ENCODE measurements at places on chromosomes 3 and 15.

GRCh38 chr15:70503073-70503745 lies 260.1 kb downstream of the UACA start:
- DNase-seq, result peak; percentile 57

- DNase-seq, result peak; percentile 84
These were observed at the start of the genes GLT8D1 and SPCS1 for GRCh38 chr3:52705688-52706686. GLT8D1 (minus strand) TSS chr3:52705791; CDS start chr3:52700460, 5,331 bp downstream. SPCS1 (plus strand) TSS chr3:52706106; CDS start chr3:52706247, 141 bp downstream.

- DNase-seq, result no peak
These were observed 1.9 kb downstream of the FNDC3B start for GRCh38 chr3:172040981-172041963.

- no peak for DNase-seq
These were observed 404.4 kb upstream of the MDFIC2 start for GRCh38 chr3:70716832-70717231.

DNA sequence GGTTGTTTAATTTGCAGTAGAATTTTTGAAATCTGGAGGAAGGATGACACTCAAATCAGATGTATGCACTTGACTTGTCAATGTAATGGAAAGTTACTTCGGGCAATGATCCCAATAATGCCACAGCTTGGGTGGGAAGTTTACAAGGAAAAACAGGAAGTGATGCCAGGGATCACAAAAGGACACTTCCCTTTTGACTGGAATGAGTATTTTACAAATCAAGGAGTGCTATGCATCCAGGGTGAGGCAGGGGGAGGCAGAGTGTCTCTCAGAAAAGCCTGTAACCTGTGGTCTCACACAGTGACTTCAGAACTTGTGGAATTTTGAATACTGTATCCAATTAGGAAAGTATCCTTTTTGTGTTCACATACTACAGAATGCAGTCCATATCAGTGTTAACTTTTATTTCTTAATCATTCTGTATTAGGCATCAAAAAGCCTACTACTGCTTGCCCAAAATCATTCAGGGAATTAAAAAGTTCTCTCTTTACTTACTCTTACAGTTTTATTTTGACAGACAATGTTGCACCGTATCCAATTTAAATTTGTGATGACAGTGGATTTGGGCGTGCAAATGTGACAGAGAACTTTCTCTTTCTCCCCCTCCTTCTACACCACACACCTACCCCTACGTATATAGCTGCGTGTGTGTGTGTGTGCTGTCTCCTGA lies 445.1 kb downstream of the MECOM start:
- no peak for DNase-seq

DNA sequence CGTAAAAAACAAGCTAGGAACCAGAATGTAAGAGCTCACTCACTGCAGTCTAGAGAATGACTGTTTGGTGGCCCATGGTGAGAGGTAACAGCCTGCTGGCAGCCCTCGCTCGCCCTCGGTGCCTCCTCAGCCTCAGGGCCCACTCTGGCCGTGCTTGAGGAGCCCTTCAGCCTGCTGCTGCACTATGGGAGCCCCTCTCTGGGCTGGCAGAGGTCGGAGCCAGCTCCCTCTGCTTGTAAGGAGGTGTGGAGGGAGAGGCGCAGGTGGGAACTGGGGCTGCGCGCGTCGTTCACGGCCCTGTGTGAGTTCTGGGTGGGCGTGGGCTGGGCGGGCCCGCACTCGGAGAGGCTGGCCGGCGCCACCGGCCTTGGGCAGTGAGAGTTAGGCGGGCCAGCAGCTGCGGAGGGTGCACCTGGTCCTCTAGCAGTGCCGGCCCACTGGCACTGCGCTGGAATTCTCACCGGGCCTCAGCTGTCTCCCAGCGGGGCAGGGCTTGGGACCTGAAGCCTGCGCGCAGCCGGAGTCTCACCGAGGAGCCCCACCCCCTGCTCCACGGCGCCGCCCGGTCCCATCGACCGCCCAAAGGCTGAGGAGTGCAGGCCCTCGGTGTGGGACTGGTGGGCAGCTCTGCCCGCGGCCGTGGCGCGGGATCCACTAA lies 420.6 kb downstream of the RBMS3 start:
- DNase-seq, result no peak

DNA sequence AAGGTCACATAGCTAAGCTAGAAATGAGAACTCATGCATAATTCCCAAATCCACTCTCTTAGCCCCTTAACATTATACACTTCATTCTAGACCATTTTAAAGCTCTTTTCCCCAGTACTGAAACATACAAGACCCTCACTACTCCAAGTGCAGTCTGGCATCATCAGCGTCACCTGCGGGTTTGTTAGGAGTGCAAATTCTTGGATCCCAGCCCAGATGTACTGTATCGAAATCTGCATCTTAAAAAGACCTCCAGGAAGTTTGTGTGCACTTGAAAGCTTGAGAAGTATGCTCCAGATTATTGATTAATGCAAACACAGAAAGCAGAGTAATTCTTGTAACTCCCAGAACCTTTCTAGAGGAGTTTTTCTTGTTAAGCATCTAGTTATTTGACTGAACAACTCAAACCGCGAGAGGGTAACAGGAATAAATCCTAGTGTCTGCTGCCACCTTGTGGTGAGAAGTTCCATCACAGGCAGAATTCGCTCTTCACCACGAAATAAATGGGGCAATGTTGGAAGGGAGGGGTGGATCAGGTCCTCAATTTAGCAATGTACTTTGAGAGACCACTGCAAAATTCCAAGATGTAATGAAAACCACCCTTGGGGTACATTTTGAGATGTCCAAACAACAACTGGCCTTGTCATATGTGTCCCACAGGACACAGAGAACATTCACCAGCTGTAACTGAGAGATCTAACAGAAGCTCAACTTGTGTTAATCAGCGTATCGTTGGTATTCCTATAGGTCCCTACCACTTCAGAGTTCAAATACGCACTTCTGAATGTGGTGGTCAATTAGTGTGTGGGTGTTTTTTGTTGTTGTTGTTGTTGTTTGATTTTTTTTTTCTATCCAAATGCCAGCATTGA lies 583 bp upstream of the C3orf49 start:
- DNase-seq, result no peak

DNA sequence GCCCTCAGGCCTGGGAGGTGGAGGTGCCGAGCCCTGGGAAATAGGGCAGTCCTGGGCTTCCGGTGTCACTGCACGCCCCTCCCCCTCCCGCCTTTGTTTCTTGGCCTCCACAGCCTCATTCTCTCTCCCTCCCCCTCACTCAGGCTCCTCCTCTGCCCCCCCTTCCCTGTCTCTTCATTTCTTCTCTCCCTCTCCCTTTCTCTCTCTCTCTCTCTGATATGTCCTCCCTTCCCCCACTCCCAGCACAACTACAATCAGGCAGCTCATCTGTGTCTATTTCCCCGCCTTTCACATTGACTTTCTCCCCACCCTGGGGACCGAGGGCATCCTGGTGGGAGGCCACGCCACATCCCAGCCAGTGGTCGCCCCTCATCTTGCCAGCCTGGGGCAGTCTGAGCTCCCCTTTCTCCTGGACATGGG lies 40.2 kb downstream of the IDH2 start:
- DNase-seq, result no peak

GRCh38 chr15:81258455-81258854 lies 61.8 kb downstream of the IL16 start:
- DNase-seq, result no peak

GRCh38 chr3:114879059-114880031 lies 267.7 kb downstream of the ZBTB20 start:
- DNase-seq, result no peak

DNA sequence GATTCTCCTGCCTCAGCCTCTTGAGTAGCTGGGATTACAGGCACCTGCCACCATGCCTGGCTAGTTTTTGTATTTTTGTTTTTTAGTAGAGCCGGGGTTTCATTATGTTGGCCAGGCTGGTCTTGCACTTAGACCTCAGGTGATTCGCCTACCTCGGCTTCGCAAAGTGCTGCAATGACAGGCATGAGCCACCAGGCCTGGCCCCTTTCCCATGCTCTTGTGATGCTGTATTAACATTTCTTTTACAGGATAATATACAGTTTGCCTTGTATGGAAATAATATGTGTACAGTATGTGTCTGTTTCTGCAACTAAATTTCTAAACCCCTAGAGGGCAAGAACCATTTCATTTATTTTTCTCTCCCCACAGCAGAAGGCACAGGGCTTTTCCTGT lies 37.8 kb downstream of the SCG5 start:
- DNase-seq, result no peak

GRCh38 chr15:31563001-31563400 lies 236.4 kb downstream of the KLF13 start:
- no peak for DNase-seq

DNA sequence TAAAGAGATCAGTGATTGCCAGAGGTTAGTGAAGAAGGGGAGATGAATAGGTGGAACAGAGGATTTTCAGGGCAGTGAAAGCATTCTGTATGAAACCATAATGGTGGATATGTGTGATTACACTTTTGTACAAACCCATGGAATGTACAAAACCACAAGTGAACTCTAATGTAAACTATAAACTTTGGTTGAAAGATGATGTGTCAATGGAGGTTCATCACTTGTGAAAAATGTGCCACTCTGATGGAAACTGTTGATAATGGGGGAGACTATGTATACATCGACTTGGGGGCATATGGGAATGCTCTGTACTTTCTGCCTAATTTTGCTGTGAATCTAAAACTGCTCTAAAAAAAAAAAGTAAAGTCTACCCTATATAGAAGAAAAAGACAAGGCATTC lies 68.7 kb upstream of the ARHGEF3 start:
- no peak for DNase-seq

DNA sequence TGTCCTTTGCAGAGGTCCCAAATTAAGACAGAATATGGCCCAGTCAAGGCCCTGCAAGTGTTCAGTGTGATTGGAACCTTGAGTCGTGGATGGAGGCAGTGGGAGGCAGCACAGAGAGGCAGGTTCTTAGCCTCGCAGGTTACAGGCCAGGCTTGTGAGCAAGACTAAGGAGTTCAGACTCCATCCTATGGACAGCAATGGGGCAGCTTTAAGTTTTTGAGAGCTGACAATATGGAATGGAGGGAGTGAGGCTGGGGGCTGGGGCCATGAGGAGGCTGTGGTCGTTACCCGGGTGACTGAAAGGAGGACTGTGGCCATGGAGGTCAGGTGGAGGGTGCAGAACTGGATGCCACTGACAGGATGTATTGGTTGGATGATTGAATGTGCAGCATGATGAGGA lies 74.1 kb upstream of the PRR23C start:
- DNase-seq, result no peak

DNA sequence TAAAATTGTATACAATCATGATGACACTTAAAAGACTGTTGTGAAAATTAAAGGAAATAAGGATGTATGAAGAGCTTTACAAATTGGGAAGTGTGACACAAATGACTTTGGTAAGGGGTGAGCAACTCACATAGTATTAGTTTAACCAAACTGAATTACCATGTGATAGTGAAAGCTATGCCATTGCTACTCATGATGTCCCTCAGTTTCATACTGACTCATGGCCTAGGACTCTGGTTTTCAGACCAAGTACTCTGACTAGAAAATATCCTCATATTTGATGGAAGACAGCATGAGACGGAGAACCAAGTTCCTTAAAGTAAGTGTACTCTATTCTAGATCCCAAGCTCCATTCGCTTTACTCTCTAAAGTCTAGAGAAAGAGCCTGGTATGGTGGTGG lies 203.2 kb upstream of the ICE2 start:
- no peak for DNase-seq

DNA sequence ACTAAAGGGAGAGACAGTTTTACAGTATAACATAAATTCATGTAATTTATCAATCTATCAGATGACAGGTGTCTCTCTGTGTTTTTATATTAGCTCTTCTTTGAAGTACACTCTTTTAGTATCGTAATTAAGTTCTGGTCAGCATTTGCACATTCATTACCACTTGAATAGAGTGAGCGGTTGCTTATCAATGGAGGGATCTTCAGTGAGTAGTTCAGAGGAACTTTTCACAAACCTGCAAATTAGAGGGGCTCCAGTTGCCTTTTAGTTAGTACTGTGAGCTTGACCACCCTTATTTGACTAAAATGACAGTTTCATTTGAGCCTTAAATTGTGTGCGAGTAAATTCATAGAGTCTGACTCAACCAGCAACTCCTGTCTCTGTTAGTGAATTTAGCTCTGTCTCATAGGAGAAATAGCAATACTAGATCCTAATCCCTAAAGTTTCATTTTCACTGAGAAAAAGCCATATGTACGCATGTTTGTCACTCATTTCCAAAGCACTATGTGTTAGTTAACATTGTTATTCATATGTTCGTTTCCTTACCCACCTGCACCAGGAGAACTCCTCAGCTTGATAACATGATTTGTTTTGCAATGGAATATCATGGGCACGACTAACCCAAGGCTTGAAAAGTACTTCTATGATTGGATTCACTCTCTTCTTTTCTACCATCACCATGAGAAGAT lies 57.5 kb upstream of the ZBED2 start:
- no peak for DNase-seq

GRCh38 chr3:177525987-177526712 lies 328.9 kb upstream of the TBL1XR1 start:
- DNase-seq, result no peak

DNA sequence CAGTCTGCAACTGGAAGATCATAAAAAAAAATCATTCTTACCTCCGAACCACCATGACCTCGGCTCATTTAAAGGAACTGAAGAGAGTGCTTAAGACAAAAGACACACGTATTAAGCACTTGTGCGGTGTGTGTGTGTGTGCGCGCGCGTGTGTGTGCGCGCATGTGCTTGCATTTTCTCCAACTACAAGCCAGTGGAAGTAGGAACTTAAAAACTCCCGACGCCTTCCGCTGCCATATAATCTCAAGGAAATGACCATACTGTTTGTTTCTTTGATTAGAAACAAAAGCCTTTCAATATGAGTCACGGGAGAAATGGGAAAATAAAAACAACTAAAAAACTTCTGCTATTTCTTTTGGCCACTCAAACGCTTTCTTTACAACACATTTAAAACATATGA lies 32.4 kb downstream of the FRMD4B start:
- no peak for DNase-seq

DNA sequence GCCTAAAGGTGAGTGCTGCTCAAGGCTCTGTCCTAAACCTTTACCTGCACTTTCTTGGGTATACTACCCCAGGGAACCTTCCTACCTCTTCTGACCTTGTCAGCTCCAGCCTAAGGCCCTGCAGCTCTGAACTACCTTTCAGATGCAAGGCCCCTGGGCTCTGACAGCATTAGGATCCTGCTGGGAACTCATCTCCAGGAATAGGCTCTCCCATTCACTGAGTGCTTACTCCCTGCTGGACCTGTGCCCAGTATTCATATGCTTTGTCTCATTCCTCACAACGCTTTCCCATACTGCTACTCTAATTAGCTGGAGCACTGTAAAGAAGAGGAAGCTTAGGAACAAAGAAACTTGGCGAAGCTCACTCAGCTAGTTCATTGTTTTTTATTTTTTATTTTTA lies 53.8 kb upstream of the RAB6B start:
- DNase-seq, result no peak

DNA sequence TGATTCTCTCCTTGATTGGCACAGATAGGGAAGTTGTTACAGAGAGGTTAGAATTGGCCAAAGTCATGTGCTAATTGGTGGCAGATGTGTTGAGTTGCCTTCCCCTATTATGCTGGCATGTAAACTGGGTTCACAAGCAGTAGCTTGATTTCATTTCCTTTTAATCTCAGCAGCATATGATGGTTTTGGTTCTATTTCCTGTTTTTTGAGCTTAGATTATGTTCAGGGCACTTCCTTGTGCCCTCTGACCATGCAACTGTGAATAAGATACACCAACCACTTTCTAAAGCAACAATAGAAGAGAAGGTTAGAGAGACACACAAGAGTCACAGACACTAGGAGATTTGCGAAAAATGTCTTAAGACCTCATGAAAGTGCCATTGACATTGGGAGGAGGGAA lies 16.5 kb downstream of the HPS3 start:
- no peak for DNase-seq
